ENCODE measurements at places on chromosomes 6 and 20.
A peak's percentile ranks its signal among the peaks of the same experiment; 100 is the strongest.

DNA sequence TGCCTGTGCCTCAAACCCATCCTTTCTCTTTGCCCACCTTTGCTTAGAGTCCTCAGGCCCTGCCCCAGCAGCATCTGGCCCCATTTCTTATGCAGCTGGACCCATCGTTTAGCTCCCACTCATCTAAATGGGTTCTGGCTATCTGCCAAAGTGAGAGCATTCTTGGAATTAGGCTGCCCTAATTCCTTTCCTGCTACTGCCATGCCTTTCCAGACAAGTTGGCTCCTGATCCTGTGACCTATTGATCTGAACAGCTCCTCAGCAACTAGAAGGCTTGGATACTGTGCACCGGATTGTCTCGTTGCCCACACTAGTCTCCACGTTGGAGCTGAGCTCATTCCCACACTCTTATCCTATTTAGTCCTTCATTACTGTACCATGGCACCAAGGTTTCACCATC is 22.9 kb downstream of the DZANK1 start:
- no peak for DNase-seq

DNA sequence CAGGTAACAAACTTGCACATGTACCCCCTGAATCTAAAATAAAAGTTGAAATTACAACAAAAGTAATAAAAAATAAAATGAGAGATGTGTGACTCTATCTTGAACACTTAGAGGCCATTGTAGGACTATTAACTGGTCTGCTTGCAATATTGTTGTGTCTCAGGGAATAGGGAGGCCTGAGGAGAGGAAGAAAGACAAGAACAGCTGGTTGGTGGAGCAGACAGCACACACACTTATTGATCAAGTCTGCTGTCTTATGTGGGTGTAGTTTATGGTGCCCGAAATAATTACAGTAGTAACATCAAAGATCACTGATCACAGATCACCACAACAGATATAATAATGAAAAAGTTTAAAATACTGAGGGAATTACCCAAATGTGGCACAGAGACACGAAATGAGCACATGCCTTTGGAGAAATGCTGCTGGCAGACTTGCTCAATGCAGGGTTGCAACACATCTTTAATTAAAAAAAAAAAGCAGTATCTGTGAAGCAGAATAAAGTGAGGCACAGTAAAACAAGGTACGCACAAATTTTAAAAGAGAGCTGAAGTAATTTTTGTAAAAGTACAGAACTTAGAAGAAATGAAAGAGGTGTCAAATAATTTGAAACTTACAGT is 110.1 kb upstream of the HDAC2 start:
- no peak for DNase-seq

DNA sequence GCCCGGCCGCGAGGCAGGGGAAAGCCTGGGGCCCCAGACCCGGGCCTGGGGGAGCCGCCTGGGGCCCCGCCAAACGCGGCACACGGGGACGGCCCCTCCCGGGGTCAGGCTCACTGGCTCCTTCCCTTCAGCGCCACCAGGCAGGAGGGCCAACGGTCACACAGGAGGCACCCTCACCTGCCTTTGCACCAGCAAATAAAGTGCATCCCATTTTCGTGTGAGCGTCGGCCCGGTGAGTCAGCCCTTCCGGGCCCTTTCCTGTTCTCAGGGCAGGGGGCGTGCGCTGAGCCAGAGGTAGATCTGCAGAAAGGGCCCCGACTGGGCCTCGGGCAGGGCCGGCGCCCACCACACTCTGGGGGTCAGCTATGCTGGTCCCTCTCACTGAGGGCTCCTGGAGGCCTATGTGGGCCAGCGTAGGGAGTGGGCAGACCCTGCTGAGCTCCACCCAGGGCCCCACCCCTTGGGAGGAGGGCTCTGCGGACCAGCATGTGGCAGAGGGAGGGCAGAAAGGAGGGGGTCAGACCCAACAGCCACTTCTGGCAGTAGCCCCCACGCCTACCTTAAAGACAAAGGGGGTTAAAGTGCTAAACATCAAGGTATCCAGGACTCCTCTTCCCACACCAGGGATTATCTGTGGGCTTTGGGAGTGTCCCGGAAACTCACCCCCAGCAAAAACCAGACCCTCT is 931 bp upstream of the UCKL1 start:
- peak; percentile 79 for DNase-seq

DNA sequence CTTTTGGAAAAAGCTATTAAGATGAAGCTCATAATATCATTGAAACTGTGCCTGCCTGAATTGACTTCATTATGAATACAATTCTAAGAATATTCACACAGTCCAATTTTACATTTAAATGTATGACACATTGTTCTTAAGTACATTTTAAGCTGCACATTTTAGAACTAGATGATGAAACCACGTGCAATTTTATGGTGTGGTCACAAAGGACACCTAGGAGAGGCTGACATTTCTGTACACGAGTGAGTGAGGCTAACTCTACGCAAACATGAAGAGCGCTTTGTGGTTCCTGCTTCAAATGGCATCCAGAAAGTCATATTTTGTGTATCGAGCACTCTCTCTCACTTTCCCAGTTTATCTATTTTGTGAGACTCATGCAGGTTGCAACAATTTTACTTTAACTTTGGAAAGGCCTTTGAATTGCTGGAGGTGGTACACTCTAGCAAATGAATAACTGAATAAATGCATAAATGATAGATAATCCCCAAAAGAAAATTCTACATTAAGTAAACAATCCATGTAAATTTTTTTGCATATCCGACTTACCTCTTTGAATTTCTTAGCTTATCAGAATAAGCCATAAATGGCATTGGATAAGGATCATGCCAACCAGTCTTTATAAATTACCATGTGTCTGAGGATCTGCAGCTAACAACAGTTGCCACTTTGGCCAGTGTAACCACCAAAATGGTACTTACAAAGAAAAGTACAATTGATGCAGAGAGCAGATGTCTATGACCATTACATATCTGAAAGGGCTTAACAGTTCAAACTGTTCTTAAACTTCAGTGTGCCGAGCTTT is 97.3 kb downstream of the NRSN1 start:
- no peak for DNase-seq

Data from urothelium cell line (cell line).